HCT116 (cell line): ENCODE measurements at places on chromosomes 3 and 15.
A peak's percentile ranks its signal among the peaks of the same experiment; 100 is the strongest.

DNA sequence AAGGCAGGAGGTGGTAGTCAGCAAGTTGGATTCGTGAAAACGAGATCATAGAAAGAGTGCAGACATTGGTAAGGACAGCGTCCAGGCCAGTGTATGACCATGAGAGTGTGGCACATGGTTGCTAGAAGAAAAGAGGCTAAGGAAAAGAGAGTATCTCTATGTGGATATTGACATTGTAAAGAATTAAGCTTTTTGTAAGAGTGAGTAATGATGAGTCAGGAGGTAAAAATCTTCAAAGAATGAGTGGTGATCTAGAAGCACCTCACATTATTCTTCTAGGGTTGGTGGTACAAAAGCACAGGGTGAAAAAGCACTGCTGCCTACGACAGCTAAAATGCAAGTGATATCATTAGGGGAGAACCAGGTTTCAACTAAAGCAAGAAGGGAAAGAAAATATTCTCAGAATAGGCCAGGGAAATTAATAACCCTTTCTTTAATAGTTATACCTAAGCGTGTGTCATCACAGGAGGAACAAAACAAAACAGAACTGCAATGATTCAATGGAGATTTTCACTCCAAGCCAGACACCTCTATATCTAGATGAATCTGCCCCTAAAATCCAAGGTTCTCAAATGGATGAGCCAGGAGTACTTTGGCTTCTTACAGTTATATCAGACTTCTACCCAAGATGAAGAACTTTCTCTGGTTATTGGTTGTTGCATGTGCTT lies 884.7 kb downstream of the NAALADL2 start:
- no peak for DNase-seq

GRCh38 chr3:9784965-9785364 lies 7.3 kb downstream of the TADA3 start:
- DNase-seq = no peak

- DNase-seq = no peak
These were observed 45.7 kb upstream of the WNT5A start for GRCh38 chr3:55532806-55533205.

DNA sequence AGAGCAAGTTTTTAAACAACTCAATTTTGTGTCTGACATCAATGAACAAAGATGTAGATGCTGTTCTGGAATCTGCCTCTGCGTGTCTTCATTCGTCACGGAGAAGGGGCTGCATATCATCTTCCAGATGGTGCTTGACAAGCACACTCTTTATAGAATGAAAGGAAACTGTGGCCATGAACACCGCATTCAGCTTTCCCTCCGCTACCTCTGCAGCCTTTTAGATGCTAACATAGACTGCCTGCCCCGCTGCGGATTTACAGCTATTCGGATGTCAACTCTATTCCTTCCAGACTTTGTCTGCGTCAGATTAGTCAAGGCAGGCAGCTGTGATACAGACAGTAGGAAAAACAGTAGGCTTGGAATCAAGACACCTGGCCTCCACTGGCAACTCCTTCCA lies 232.9 kb downstream of the TJP1 start:
- no peak for DNase-seq

- no peak for DNase-seq
These were observed 31.0 kb upstream of the SLCO2A1 start for GRCh38 chr3:134060561-134061385.

GRCh38 chr15:38300395-38300794 lies 47.8 kb downstream of the SPRED1 start:
- no peak for DNase-seq

DNA sequence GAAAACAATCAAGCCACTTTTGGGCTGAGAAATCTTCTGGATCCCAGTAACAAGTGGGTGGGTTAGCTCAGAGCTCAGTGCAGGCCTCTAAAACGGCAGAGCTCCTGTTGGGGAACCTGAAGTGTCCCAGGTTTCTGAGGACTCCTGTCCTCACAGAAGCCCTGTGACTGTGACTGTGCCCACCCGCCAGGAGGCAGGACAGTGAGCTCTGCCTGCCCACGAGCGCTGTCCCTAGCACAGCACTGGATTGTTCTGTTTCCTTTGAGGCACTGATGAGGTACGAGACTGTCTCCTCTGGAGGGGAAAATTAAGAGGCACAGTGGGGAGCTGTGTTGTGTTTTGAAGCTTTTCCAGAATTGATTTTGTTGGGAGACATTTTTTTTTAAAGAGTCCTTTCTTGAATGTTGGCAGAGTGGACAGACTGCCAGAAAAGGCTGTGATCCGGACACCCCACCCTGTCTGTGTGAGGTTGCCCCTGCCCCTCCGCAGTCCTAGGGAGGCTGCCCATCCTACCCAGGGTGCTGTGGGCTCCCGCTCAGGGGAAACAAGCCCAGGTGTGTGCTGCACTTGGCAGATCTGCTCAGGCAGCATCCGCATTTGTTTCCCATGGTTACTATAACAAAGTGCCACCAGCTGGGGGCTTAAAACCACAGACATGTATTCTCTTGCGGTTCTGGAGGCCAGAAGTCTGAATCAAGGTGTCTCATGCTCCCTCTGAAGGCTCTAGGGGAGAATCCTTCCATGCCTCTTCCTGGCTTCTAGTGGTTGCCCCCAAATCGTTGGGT lies 66.6 kb upstream of the LARS2 start:
- DNase-seq = no peak

GRCh38 chr3:126061301-126062032 lies 22.5 kb downstream of the SLC41A3 start:
- no peak for DNase-seq

GRCh38 chr3:65483480-65483879 lies 555.2 kb downstream of the MAGI1 start:
- no peak for DNase-seq

DNA sequence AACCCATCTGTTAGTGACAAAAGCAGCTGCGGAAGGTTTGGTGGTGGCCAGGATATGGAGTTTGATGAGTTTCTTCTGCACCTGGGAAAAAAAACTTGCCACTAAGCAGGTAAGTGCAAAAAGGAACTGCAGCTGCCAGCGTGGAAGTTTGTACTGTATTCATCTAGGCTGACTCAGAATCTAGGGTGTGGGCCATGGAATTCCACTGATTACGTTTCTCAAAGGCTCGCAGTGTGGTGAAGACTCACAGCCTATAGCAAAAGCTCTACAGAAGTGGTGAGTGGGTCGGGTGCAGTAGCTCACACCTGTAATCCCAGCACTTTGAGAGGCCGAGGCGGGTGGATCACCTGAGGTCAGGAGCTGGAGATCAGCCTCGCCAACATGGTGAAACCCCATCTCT lies 334.6 kb upstream of the GRM7 start:
- DNase-seq = peak; percentile 6

DNA sequence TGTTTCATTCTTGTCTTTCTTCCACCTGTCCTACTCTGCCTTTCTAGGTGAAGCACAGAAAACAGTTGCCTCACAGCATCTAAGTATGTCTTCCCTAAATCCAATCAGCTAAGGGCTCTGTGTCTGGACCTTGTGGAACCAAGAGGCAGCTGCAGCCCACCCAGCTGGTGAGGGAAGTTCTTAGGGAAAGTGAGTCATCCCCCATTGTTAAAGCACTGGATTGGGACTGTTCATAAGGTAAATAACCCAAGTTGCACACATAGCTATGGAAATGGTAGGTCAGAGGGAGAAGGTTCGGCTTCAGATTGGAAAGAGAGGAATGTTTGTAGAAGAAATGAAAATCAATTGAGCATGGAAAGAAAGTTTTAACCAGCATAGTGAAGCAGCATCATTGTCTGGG lies 18.0 kb upstream of the ARNT2 start:
- no peak for DNase-seq

DNA sequence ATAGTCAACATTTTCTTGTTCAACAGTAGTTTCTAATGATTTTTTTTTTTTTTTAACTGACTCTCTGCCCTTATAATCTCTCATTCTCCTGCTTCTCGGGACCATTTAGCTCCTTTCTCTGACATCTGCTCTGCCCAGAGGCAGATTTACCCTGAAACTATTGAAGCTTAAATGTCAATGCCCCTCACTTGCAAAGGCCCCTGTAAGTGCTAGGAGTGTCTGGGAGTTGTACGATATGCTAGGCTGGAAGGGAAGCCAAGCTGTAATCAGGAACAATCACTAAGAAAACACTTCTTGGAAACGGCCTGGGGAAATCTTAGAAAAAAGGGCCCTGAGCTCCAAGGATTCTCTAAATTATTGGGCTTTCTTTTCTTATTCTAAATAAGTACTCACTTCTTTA lies 5.8 kb upstream of the PLOD2 start:
- no peak for DNase-seq

GRCh38 chr3:162171970-162172369 lies 675.4 kb downstream of the OTOL1 start:
- DNase-seq = no peak

GRCh38 chr3:148728753-148729152 lies 31.1 kb downstream of the AGTR1 start:
- no peak for DNase-seq

DNA sequence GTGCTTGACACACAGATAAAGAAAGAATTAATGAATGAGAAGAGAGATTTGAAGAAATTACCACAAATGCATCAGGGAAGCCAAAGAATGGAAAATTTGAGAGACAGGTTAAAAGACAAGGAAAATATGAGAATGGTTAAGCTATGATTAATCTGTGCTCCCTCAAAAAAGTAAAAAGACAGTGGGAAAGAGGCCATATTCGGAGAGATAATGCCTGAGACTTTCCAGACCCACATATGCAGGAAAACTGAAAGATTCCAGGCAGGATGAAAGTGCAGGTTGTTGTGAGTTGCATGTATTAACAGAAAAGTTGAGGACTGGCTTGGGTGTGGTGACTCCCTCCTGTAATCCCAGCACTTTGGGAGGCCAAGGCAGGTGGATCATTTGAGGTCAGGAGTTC lies 302.3 kb downstream of the UACA start:
- no peak for DNase-seq

GRCh38 chr3:178568911-178569310 lies 32.7 kb downstream of the KCNMB2 start:
- no peak for DNase-seq
